T-helper 2 cell (primary cell): ENCODE measurements at places on chromosomes 7 and 10.

DNA sequence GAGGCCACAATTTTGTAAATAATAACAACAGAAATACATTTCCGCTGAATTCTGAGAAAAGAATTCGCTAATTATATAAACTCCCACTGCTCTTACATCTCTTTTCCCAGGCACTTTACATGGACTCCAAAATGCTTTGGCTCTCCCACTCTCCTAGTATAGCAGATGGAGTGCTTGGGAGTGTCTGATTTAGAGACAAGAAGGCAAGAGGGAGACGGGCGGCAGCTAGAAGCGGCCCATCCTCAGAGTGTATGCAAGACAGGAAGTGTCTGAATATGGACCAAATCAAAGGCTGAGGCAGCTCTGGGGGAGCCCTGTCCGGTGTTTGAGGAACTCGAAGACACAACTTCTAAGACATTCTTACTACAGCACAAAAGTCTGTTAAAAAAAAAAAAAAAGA is 212.1 kb downstream of the GFRA1 start:
- DNase-seq: no peak

GRCh38 chr7:74002474-74003017 is 25.4 kb upstream of the ELN start:
- no peak for DNase-seq

DNA sequence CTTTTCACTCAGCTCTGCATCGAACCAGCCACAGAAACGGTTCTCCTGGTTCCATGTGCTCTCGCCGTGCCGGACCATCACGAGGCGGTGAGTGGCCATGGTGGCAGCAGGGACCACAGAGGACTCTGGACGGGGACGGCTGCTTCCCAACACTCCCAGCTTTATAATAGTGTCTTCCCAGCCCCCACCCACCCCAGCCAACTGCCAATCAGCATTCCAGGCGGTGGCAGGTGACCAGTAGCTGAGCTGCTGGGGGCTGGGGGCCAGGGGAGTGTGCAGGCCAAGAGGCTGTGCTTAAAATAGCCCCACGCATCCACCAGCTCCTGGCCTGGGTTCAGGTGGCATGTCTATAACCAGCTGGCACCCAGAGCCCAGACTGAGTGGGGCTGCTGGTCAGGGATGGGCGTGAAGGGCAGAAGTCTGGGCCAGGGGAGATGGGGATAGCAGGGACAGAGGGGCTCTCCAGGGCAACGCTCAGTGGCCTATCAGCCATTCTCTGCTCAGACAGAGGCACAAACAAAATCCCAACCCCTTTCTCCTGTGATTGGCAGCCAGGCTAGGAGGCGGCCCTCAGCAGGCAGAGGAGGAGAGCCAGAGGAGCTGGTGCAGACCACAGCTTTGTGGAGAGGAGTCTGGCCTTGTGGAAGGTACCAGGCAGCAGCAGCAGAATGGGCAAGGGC is at the start of gene PGAM2:
PGAM2 (minus strand) TSS at position 137 of the 680 bp plus-strand sequence; CDS start at position 99, 38 bp downstream.
- peak; percentile 57 for DNase-seq

DNA sequence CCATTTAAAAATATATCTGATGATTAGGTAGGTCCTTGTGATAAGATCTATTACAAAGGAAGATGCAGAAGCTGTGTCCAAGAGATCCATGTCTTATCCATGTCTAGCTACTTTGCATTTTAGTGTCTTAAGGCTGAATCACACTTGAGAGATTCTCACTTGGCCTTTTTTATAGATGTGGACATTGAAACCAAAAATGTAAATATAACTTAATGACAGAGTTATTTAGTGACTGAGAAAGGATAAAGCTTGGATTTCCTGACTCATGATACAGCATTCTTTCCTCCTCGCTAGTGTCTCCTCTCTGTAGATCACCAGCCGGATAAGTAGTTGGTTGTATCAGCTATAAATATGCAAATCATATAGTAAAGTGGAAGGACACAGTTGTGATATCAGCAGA is 23.3 kb downstream of the INHBA start:
- no peak for DNase-seq

GRCh38 chr7:143902332-143902899 is 440 bp upstream of the TCAF1 start:
- DNase-seq: no peak

GRCh38 chr7:120164-120991 is 72.0 kb upstream of the FAM20C start:
- no peak for DNase-seq

- DNase-seq: no peak
Measured at GRCh38 chr10:62459072-62459471, 84.9 kb downstream of the ZNF365 start.

- DNase-seq: peak; percentile 50
Measured at GRCh38 chr10:74021248-74022055, 23.5 kb downstream of the VCL start.

DNA sequence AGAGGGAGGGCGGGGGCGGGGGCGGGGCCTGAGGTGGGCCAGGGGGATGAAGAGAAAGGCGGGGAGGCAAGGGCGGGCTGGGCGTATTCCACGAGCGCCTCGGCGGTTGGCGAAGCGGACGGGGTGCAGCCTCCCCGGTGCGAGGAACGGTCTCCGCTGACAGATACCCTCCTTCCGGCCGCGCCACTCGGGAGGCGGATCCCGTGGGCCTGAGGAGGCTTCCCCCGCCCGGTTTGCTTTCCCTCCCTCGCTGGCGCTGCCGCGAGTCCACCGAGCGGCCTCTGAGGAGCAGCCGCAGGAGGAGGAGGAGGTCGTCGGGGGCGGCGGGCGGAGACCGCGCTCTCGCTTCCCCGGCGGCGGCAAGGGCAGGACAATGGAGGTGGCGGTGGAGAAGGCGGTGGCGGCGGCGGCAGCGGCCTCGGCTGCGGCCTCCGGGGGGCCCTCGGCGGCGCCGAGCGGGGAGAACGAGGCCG is at the start of gene TRIM24:
TRIM24 (plus strand) TSS at position 84 of the 473 bp plus-strand sequence; CDS start at position 374, 290 bp downstream.
- DNase-seq: no peak

GRCh38 chr7:7799138-7799537 is 80.7 kb upstream of the RPA3 start:
- no peak for DNase-seq
